ENCODE measurements at places on chromosomes 1 and 21.
A peak's percentile ranks its signal among the peaks of the same experiment; 100 is the strongest.

DNA sequence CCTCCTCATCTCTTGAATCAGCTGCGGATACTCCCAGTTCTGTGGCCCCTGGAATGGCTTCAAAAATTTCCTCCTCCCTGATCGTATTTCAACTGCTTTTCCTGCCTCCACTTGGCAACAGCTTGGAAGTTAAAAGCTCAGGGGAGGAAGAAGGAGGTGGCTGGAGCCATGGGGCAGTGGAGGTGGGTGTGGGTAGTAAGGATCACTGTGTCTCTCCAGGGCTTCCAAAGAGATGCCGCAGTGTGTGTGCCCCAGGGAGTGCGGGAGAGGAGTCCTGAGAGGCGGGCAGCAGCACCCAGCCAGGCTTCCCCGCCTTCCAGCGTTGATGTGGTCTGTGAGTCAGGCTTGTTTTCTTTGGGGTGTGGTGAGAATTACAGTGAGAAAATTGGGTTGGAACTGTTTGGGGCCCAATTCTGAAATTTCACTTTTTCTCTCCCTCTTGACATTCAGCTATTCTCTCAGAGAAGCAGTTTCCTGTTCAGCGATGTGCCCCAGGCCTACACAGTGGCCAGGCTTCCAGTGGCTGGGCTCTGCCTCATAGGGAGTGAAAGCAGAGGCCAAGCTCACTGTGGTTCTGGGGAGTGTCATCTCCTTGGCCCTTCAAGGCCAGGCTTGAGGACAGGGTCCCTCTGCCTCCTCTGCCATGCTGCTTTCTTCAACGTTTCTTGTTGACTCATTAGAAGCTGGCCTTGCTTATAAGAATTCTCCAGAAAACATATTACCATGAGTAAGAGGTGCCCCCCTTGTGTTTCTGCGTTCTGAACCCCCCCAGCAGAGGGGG, 69.0 kb downstream of the PGM1 start:
- DNase-seq, result no peak

DNA sequence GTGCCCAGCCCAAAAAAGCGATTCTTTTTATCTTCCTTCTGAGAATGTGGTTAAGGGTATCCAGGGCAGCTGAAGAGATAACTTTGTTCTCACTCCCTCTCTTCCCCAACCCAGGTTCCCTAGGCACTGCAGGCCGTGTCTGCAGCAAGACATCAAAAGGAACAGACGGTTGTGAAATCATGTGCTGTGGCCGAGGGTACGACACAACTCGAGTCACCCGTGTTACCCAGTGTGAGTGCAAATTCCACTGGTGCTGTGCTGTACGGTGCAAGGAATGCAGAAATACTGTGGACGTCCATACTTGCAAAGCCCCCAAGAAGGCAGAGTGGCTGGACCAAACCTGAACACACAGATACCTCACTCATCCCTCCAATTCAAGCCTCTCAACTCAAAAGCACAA, 11.4 kb downstream of the WNT2B start:
- no peak for DNase-seq

DNA sequence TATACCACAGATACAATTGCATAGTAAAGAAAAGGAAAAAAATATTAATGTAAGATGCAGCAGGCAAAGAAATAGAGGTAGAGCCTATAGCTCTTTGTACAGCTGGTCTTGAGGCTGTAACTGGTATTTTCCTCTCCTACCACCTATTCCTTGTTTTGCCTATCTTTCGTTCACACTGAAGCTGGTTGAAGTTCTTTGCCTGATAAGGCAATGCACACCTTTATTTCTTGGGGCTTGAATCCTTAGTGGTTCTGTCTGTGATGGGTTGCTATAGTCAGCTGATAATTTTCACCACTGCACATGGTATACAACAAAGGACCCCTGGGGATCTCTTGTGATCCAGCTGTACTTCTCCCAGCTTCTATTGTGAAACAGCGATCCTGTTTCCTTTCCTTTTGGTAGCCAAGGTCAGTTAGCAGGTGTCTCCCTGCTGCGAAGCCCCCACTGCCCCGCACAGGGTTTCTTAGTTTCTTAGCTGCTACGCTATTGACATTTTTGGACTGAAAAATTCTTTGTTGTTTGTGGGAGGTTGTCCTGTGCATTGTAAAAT, 9.9 kb upstream of the TSNAX start:
- no peak for DNase-seq

- peak; percentile 33 for DNase-seq
Measured at GRCh38 chr21:20968391-20968790, 29.8 kb upstream of the NCAM2 start.

DNA sequence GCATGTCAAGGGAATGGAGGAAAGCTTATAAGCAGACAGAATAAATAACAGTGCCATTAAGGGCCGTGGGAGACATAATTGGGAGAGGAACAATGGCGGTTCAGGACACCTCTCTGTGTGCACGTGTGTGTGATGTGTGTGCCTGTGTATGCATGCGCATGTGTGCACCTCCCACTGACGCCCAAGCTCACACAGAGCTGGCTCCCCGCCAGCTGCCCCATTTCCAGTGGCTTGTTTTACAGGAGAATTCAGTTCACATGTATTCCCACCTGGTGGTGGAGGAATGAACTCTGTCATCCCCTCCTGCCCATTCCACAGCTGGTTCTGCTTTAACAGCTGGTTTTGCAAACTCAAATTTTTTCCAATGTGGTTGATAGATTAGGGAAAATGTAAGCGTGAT, 262.2 kb downstream of the AJAP1 start:
- no peak for DNase-seq

DNA sequence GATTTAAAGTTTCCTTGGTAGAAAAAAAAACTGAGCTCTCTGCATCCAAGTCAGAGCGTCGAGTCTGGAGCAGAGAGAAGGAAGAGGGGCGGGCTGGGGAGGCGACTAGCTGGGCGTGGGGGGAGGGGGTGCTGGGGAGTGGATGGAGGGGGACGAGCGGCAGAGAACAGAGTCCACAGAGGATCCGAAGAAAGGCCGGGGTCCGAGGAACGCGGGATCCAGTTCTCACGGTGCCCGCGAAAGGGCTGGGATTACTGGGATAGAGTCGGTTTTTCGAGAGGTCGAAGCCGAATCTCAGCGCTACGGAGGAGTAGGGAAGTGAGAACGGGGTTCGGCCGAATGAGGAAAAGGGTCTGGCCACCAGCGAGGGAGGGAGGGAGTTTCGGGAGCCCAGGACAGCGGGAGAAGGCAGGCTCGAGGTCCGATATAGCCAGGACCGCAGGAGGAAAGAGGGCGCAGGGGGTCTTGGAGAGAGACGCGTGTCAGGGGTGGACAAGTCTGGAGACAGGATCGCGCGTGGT, 665 bp downstream of the DAB1 start:
- DNase-seq, result no peak

DNA sequence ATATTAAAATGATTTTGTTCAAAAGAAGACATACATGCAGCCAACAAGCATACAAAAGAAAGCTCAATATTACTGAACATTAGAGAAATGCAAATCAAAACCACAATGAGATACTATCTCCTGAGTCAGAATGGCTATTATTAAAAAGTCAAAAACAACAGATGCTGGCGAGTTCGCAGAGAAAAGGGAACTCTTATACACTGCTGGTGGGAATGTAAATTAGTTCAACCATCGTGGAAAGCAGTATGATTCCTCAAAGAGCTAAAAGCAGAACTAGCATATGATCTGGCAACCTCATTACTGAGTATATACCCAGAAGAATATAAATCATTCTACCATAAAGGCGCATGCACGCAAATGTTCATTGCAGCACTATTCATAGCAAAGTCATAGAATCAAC, 126.0 kb upstream of the HMCN1 start:
- peak; percentile 81 for DNase-seq

GRCh38 chr1:20850021-20850420, 62.9 kb upstream of the HP1BP3 start:
- DNase-seq, result no peak

GRCh38 chr1:177969109-177969508, 749 bp downstream of the SEC16B start:
- no peak for DNase-seq

GRCh38 chr1:35559317-35559944, 1.8 kb downstream of the NCDN start:
- DNase-seq, result no peak

DNA sequence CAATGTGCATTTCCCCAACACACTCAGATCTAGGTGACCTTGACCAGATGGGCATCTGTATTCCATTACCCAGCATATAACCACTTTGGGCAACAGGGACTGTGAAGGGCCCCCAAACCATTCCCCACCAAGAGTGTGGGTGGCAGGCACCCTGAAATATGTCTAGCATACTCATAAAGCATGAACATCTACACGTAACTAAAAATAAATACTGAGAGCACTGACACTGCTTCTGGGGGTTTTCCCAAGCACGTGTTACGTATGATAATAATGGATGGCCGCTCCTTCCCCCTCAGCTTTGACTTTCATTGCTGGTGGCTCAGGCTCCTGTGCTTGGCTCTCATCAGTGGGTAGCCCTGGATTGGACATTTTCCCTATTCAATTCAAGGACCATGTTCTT, 39.1 kb downstream of the IGSF3 start:
- DNase-seq, result no peak

- DNase-seq, result peak; percentile 29
Measured at GRCh38 chr1:148362216-148362611, 120.9 kb downstream of the PPIAL4G start.

DNA sequence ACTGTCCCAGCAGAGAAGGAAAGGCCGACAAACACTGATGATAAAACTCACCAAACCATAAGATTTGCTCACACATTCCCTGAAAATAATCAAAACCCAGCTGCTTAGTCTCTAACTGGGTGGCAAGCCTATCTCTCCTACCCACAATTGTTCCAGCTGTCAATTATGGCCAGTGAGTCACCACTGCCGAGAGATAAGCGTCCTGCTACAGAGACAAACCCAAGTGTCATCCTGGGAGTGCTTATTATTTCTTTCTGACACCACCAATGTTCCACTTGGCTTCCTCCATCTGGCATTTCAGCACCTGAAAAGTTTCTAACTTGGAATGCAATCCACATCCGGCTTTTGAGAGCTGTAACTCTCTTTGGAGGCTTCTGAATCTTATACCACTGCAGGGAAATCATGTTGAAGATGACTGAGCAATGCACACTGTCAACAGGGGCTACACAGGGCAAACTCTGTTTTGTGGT, 51.5 kb upstream of the VAV3 start:
- peak; percentile 4 for DNase-seq

GRCh38 chr1:15139654-15140350, 13.7 kb upstream of the TMEM51 start:
- no peak for DNase-seq

DNA sequence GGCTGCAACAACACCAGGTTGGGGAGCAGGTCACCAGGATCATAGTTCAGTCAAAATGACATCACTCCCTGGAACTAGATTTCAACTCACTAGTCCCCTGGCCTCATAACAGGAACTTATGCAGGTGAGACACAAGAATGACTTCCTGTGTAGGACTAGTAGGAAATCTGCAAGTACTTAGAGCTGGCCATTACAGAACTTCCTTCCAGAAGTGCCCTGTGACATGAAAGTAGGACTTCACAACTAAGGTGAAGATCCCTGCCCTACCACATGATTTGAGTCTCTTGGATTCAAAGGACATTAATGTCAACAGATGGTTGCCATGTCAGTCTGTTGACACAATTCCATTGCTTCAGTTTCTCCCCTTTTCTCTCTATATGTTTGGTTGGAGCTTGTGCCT, 223.1 kb downstream of the RPS6KC1 start:
- no peak for DNase-seq

GRCh38 chr1:157047062-157047410, 1.5 kb upstream of the ARHGEF11 start:
- DNase-seq, result peak; percentile 27

DNA sequence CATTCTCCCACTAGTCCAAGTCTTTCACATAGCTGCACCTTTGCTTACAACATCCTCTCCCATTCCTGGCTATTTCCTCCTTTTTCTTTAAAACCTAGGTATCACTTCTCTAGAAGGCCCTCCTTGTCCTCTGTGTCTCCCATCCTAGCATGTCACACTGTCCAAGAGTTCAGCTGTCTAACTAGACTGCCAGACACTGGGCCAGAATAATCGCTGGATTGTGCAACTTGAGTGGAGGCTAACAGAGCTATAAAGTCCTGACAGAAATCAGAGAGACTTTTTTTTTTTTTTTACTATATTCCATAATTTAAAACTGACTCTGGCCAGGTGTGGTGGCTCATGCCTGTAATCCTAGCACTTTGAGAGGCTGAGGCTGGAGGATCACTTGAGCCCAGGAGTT, 4.2 kb upstream of the ANGPTL7 start:
- no peak for DNase-seq

DNA sequence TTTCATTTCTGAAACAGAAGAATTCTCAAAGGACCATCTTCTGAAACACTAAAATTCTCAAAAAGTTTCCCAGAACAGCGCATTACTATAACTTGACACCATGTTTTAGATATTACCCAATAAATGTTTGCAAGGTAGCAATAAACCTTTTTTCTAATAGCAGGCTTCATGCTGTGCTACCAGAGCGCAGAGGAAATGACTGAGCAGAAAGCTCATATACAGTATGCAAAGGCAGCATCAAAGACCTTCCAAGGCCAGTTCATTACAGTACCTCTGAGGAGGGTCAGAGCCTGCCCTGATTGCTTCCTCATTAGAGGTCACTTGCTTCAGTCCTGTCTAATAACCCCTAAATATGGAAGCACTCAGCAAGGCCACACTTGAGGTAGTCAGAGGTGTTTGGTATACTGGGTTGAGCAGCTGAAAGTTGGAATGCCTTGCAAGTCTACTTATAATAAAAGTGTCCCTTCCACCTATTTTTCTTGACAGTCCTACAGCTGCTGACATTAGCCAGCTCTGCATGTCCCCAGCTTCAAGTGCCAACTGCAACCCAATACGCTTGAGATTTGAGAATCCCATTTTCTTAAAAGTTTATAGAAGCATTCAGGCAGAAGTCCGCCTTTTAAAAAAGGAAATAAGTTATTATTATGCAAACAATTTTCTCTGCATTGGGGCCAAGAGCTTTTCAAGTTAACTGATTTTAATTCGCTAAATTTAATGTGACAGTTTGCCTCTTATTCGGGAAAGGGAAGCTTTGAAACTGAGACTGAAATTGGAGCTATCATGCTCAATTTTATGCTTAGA, 207.2 kb downstream of the ZC3H11B start:
- no peak for DNase-seq

DNA sequence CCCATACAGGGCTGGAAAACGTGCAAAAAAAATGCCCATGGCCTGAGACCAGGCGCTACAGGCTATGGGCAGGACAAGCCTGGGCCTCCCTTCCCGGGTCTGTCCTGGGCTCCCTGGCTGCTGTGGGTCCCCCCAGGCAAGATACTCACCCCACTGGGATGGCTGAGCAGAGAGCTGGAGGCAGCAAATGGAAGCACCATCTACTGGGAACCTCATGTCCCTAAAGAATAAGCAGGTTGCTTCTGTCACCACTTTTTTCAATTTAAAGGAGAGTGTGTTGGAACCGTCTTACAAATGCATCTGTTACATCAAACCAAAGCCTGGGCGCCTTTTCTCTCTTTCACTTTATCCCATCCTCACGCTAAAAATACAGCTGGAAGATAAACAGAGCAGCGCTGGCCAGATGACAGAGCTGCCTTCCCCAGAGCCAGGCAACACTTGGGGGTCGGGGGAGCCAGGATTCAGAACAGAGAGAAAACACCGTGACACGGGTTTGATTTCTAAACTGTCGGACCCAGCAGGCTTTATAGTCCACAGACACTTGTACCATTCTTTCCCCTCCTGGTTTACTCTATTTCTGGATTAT, 262.1 kb upstream of the VAMP3 start:
- no peak for DNase-seq

All from NAMALWA (cell line).